ENCODE measurements at places on chromosomes 16 and 17.

DNA sequence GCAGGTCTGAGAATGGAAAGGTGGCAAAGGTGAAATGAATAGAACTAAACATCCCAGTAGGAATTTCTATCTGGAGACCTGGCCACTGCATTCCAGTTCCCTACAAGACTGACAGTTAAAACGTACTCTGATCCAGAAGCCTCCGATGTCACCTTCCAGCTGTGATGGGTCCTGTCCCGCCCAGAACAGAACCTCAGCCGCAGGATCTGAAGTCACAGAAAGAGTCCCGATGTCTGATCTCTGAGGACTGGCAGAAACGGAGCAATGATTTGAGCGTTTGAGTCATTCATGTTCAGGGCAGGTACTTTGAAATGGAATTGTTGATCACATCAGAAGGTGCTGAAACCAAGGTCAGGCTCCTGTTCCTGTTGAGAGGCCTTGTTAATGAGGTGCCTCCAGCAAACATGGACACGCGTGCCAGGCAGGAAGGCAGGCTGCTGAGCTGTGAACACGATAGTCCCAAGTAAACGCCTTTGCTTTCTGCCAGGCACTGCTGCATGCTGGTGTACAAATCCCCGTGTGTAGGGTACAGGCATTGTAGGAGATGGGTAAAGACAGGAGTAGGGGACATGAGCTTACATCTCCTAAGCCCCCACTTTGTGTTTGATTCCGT, 61.4 kb downstream of the VAT1L start:
- no peak for DNase-seq

GRCh38 chr16:74035816-74036215, 260.8 kb upstream of the PSMD7 start:
- DNase-seq: no peak

GRCh38 chr16:66728117-66728787, 23.2 kb downstream of the DYNC1LI2 start:
- DNase-seq: no peak

- no peak for DNase-seq
Observed at GRCh38 chr17:82235056-82235774, 6.4 kb downstream of the SLC16A3 start.

- no peak for DNase-seq
Observed at GRCh38 chr17:31559584-31560501, 168.4 kb downstream of the RAB11FIP4 start.

- DNase-seq: no peak
Observed at GRCh38 chr17:76973040-76973439, 104.8 kb downstream of the MGAT5B start.

DNA sequence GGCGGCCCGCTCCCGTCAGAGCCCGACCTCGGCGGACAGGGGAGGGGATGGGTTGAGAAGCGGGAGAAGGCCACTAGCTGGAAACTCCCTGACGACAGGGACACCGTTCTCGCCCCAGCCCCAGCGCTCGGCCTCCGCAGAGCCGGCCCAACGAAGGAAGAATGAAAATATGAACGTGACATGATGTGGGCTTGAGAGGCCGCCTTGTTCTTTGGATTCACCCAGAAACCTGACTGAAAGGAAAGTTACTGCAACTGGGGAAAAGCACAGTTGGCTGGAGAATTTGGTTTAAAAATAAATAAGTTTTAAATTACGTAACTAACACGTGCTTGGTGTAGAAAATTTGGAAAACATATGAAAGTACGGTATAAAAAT, 21.1 kb downstream of the NPTX1 start:
- DNase-seq: peak; percentile 39

- DNase-seq: no peak
Observed at GRCh38 chr17:48578616-48579470, 693 bp upstream of the HOXB4 start.

DNA sequence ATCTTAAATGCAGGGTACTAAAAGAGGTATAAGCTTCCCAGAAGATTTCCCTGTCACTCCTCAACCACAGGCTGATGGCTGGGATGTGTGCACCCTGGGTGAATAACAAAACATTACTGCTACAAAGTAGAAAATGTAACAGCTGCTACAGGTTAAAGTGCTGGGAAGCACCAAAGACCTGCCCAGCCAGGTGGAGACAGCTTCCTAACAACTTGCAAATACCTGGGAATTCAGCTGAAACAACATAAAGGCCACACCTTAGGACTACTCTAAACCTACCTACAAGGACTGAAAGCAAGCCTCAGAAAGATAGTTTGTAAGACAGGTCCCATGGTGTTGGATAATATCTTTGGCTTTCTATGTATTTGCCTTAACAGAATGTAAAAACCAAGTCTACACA, 118.5 kb downstream of the CEP112 start:
- no peak for DNase-seq

- no peak for DNase-seq
Observed at GRCh38 chr17:47207143-47208067, 1.7 kb upstream of the MYL4 start.

DNA sequence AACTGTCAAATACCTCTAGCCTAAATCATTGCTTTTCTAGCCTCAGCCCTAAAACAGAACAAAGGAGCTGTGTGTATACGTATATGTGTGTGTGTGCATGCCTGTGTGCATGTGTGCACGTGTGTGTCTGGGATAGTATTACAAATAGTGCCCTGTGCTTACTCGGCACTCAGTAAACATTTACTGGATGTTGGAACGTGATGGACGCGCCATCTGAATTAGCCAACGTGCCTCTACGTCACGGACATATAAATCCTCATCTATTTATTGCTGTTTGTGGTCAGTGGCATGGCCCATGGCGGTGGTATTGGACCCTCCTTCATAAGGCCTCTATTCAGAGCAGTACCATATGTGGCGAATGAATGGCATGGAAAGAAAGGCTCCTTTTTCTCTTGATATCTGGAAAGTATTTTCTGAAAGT, 37.5 kb downstream of the WWP2 start:
- no peak for DNase-seq

DNA sequence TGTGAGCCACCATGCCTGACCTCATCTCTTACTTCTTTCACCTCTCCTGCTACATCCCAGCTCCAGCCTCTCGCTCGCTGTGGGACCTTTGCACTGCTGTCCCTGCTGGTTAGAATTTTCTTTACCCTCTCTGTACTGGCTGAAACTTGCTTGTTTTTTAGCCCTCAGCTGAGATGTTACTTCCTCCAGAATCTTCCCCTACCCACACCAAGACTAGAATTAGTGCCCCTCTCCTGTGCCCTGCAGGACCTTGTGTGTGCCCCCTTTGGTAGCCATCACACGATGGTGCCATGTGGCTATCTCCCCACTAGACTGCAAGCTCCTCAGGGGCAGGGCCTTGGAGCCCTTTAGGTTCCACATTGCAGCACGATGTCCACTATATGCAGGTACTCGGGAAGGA, 84.1 kb downstream of the AIPL1 start:
- DNase-seq: no peak

DNA sequence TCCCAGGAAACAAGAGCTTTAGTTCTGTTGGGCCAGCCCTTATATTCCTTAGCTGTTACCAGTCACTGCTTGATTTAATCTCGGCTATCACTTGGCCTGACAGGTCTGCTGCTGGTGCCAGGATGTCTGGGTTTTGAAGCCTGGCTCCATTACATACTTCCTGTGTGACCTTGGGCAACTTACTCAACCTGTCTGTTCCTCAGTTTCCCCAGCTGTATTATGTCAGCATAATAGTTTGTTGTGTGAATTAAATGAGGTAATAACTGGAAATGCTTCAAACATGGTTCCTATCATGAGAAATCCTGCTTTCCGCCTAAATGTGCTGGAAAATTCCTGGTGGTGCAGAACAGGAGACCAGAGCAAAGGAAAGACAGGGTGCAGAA, 50.6 kb upstream of the STH start:
- no peak for DNase-seq

- DNase-seq: no peak
Observed at GRCh38 chr17:80397034-80397387, 18.0 kb upstream of the ENDOV start.

- no peak for DNase-seq
Observed at GRCh38 chr16:68113765-68114240, 28.6 kb downstream of the NFATC3 start.

GRCh38 chr16:85788819-85789218, 10.5 kb downstream of the EMC8 start:
- DNase-seq: no peak

DNA sequence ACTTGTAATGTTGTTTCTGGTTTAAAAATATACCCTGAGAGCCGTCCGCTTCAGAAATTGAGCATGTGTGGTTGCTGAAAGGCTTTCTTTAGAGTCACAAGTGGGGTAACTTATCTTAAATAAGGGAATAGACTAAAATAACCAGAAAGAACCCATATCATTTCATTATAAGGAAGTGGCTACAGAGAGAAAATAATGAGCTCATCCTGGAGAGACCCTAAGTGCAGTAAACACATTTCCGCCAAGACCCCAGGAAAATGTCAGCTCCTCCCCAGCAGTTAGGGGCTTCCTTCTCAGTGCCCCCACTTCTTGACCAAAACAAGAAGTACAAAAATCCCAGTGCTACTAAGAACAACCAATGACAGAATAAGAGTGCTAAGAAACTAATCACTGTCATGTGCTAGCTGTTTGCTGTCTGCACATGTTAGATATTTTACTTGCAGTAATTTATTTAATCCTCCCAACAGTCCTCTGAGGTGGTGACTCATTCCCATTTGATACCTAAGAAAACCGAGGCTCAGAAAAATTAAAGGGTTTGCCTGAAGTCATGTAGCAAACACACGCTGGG, 83.5 kb downstream of the CDYL2 start:
- no peak for DNase-seq

DNA sequence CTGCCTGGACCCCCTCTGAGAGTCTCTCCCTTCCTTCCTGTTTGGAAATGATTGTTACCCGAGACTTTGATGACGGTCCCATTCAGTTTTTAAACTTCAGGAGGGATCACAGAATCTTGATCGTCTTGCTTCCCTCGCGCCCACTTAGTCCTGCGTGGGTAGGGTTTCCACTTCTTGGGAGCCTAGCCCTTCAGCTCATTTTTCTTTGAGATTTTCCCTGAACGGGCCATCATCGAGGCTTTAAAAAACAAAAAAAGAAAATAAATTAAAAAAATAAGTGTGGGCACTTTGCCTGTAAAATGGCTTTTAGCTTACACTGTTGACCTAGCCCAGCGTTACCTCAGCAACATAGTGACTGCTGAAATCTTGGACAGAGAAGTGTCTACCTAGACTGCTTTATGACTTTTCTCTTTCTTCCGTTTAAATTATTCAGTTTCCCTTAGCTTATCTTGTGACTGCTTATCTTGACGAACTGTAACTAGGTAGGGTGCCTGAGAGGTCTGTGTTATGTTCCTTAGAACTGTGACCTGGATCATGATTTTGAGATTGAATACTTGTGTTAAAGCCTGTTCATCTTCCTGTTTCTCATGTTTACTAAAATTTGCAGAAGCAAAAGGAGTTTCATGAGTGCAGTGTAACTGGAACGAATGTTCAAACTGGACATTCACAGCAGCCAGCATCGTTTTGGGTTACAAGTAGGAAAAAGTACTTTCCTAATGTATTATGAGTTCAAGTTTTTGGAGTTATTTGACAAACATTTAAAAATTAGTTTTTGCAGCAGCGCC, 874 bp downstream of the WWP2 start:
- DNase-seq: no peak

DNA sequence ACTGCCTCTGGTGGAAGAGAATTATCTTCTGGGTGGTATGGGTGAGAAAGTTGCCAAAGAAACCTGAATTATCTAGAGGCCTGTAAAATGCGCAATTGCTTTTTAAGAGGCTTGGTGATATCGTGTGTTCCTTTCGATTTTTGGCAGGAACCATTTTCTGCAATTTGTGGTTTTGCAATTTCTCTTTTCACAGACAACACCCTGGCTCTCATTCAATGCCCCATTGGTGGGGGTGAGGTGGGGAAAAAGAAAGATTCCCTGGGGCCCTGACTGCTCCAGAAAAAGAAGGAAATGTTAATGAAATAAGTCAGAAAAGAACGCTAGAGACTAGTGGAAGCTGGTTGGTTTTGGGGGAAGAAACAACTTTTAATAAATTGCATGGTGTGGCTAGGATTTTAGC, 77.4 kb downstream of the ANKFN1 start:
- no peak for DNase-seq

- no peak for DNase-seq
Observed at GRCh38 chr17:48575673-48576478, 2.3 kb downstream of the HOXB4 start.

GRCh38 chr17:57881783-57882351, 32.0 kb upstream of the MRPS23 start:
- no peak for DNase-seq

DNA sequence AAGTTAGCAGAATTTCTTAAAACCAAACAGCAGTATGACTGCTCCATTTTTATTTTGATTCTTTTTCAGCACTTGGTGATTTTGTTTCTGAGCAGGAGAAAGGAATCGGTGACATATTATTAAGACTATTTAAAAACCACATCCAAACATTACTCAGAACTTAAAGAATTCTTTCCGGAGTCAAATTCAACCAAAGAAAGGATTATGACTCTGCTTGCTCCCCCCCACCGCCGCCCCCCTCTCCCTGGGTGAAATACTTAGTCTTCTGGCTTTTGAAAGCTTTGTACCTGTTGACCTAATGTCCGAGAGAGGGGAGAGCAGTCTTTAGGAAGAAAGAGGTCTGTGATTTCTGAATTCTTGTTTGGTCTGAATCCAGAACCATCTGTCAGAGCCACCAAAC, 17.9 kb upstream of the COL1A1 start:
- DNase-seq: no peak

- DNase-seq: no peak
Observed at GRCh38 chr16:54244061-54244886, 42.3 kb downstream of the IRX3 start.

- no peak for DNase-seq
Observed at GRCh38 chr16:84478172-84478947, 26.1 kb downstream of the MEAK7 start.

DNA sequence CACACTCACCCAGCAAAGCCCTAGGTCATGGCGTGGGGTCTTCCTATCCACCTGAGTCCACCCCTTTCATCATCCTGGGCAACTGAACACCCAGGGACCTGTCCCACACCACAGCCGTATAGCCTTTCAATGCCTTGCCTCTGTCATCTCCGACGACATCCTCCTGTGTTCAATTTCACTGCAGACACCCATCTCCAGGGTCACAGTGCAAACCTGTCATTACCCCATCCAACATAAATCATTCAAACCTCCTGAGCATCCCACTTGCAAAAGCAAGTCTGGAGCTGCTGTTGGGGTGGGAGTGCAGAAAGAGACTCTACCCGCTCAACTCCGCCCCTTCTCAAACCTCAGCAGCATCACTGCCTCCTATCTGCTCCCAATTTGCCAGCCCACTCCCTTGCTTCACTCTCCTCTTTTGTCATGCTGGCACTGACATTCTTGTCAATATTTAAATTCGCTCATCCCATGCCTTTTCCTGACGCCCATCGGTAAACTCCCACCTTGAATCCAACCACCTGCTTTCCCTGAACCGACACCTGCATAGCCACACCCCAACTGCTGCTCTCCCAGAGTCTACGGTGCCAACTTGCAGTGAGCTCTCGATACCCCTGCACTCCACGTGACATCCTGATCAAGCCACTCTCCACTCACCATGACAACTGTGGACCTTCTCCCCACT, 37.0 kb downstream of the MARF1 start:
- no peak for DNase-seq

GRCh38 chr16:13127144-13127543, 225.7 kb downstream of the SHISA9 start:
- DNase-seq: no peak

GRCh38 chr16:67593288-67593687, 31.0 kb downstream of the CTCF start:
- DNase-seq: no peak

- no peak for DNase-seq
Observed at GRCh38 chr16:86517652-86518258, 7.4 kb downstream of the FOXF1 start.

- no peak for DNase-seq
Observed at GRCh38 chr17:14307560-14308024, 6.7 kb downstream of the HS3ST3B1 start.

- DNase-seq: no peak
Observed at GRCh38 chr17:42797067-42798007, 1.2 kb downstream of the COA3 start.

Data from activated naive CD4-positive, alpha-beta T cell (primary cell).